Smooth muscle cell of bladder (primary cell): ENCODE measurements at places on chromosomes 5 and 9. TPM values are rescaled to one million over a fixed set of nuclear protein-coding genes. Genes with fewer than 3 reads are reported as not detected.

Gene GDNF
- total RNA-seq = 0.28 and 0.65 TPM in 2 replicates

Gene TMEM252
- not detected in 2 replicates for total RNA-seq

Gene PCDHGA4
- 3.3 and 4.5 TPM in 2 replicates for total RNA-seq

Gene RIMOC1
- total RNA-seq = 13.7 and 15.5 TPM in 2 replicates

Gene INSL4
- not detected in 2 replicates for total RNA-seq

Gene IL33
- 173 and 202 TPM in 2 replicates for total RNA-seq

Gene SLC27A6
- 0.09 and 0.28 TPM in 2 replicates for total RNA-seq

Gene CANX
- total RNA-seq = 816 and 823 TPM in 2 replicates

Gene LCN6
- total RNA-seq = not detected in 2 replicates

Gene RAB3C
- total RNA-seq = under 0.01 TPM in 1 of 2 replicates, not detected in the other

Gene HMHB1
- not detected in 2 replicates for total RNA-seq

Gene SLC45A2
- 0.14 and 0.18 TPM in 2 replicates for total RNA-seq

Gene SPINK7
- total RNA-seq = not detected in 2 replicates

Gene DNAJC18
- total RNA-seq = 6.3 and 7.3 TPM in 2 replicates

Gene MEIKIN
- not detected in 2 replicates for total RNA-seq

Gene MPDZ
- total RNA-seq = 47.5 and 81.4 TPM in 2 replicates

Gene ITK
- under 0.01 TPM in 2 replicates for total RNA-seq

Gene BHMT2
- 3.4 and 6.6 TPM in 2 replicates for total RNA-seq

Gene RECK
- 47.4 and 67.4 TPM in 2 replicates for total RNA-seq

Gene CTNNAL1
- 37.5 and 55.0 TPM in 2 replicates for total RNA-seq

Gene PCDHA9
- total RNA-seq = under 0.01 and 0.18 TPM in 2 replicates

Gene PCDHGB6
- 2.7 and 3.1 TPM in 2 replicates for total RNA-seq

Gene GCNT1
- total RNA-seq = 10.7 and 30.0 TPM in 2 replicates

Gene LPAR1
- total RNA-seq = 101 and 119 TPM in 2 replicates

Gene CDC14B
- total RNA-seq = 22.8 and 33.7 TPM in 2 replicates

Gene NUDT12
- total RNA-seq = 9.2 and 10.2 TPM in 2 replicates

Gene NFIB
- 9.7 and 13.6 TPM in 2 replicates for total RNA-seq

Gene AGGF1
- total RNA-seq = 27.3 and 32.0 TPM in 2 replicates

Gene PGM5
- 4.5 and 14.9 TPM in 2 replicates for total RNA-seq

Gene ICE1
- total RNA-seq = 14.9 and 20.5 TPM in 2 replicates

Gene SV2C
- not detected in 2 replicates for total RNA-seq

Gene DMXL1
- 33.7 and 36.6 TPM in 2 replicates for total RNA-seq

Gene FIBCD1
- total RNA-seq = 0.28 and 1.5 TPM in 2 replicates

Gene ADAMTS2
- 44.2 and 68.5 TPM in 2 replicates for total RNA-seq

Gene ADAMTS16
- total RNA-seq = 0.14 and 0.18 TPM in 2 replicates

Gene PRRT1B
- total RNA-seq = not detected in 2 replicates

Gene SLC36A2
- not detected in 2 replicates for total RNA-seq

Gene THG1L
- 42.2 and 45.7 TPM in 2 replicates for total RNA-seq

Gene IFNE
- 1.8 and 3.3 TPM in 2 replicates for total RNA-seq

Gene CER1
- total RNA-seq = not detected in 2 replicates

Gene PCDHB2
- 1.6 and 1.8 TPM in 2 replicates for total RNA-seq

Gene PNPLA7
- 0.57 and 1.1 TPM in 2 replicates for total RNA-seq

Gene SOX30
- total RNA-seq = not detected in 2 replicates

Gene SLC27A4
- 10.2 and 14.2 TPM in 2 replicates for total RNA-seq

Gene ARRDC1
- 11.5 and 12.9 TPM in 2 replicates for total RNA-seq

Gene POU5F2
- total RNA-seq = 0.55 and 0.57 TPM in 2 replicates
